Fibroblast of skin of left quadriceps (primary cell): ENCODE measurements at places on chromosomes 1 and 21.
A peak's percentile ranks its signal among the peaks of the same experiment; 100 is the strongest.

GRCh38 chr21:42001781-42002180, 8.4 kb downstream of the ZBTB21 start:
- no peak for DNase-seq

- DNase-seq, result no peak
These were observed 25.2 kb upstream of the RCAN1 start for GRCh38 chr21:34639882-34640788.

- DNase-seq, result no peak
These were observed 108.6 kb downstream of the OLFML2B start for GRCh38 chr1:161915051-161915503.

DNA sequence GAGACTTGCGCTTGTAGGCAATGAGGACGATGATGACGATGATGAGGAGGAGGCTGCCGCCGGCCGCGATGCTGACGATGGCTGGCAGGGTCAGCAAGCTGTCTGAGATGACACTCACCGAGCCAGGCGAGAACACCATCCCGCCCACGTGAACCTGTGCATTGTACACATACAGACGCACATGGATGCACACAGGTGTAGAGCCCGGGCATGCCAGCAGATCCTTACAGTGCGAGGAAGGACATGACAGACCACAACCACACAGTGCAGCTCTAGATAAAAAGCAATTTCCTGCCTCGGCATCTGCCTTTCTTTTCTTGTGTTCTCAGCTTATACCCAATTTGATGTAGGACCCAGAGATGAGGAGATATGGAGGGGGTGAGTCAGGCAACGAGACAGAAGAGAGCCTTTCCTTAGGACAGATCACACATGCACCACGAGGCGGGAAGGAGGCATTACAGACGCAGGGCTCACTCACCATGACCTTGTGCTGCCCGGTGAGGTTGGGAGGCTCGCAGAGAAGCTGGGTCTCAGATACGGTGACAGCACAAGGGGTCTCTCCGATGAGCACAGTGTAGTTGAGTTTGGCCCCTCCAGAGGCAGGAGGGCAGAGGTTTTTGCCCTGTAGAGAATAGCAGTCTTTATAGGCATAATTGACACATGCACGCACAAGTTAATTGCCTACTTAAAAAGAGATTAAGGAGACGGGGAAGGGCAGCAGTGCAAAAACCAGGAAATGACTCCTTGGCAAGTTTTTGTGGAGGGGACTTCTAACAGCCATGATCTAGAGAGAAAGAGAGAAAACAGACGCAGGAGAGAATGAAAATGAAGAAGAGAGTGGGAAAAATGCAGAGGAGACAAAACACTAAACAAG, 133.9 kb upstream of the CD34 start:
- DNase-seq, result no peak

DNA sequence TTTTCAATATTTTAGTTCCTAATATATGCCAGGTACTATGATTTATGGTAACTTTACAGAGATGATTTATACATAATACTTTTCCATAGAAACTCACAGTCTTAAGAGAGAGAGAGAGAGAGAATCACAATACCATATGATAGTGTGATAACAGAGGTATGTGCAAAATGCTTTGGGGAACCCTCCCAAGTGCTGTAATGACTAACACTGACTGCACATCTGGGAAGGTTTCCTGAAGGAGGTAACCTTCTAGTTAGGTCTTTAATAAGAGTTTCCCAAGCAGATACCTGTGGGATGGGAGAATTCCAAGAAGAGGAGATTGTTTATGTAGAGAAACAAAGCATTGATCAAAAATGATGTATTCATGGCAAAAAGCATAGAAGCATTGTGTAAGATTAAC, 34.6 kb upstream of the PIGC start:
- DNase-seq, result no peak

- DNase-seq, result peak; percentile 48
These were observed 54.9 kb downstream of the RGL1 start for GRCh38 chr1:183859831-183860230.

- DNase-seq, result peak; percentile 49
These were observed 3.9 kb upstream of the ATP1B1 start for GRCh38 chr1:169102567-169102966.
